ENCODE measurements at places on chromosomes 5 and 9.

GRCh38 chr5:44663991-44664710, 144.6 kb upstream of the MRPS30 start:
- no peak for DNase-seq

GRCh38 chr5:54882101-54882500, 103.3 kb downstream of the ESM1 start:
- DNase-seq, result no peak

- no peak for DNase-seq
Measured at GRCh38 chr9:81080900-81081299, 608.4 kb downstream of the TLE1 start.

DNA sequence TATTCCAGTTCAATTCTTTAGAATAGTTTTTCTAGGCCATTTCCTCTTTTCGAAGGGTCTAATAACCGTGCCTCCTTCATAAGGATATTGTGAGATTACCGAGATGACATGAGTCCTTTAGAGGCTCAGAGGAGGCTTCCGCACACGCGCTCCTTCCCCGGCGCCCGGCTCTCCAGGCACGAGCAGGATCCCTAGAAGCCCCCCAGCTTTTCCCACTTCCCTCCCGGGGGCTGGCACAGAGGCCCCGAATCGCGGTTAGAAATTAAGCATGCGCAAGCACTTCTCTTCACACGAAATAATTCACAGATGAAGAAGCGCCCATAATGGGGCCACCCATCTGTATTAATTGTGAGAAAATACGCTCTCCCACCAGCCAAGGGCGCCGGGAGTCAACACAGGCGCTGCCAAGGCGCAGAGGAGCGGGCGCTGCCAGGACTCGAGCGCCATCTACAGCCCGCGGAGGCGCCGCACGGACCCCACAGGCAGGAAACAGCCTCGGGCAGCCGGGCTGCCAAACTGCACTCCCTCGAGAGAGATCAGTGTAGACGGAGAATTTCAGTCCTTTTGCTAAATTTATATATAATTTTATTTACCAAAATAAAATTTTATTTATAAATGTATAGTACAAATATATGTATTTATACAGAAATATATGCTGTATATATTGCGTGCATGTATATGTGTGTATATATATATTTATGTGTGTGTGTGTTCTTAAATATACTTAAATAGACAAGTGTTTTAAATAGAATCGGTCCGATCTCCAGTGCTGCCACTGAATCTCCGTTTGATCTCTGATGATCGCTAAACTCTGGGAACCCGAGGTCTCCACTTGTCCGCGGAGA, 258.1 kb upstream of the NFIL3 start:
- no peak for DNase-seq

DNA sequence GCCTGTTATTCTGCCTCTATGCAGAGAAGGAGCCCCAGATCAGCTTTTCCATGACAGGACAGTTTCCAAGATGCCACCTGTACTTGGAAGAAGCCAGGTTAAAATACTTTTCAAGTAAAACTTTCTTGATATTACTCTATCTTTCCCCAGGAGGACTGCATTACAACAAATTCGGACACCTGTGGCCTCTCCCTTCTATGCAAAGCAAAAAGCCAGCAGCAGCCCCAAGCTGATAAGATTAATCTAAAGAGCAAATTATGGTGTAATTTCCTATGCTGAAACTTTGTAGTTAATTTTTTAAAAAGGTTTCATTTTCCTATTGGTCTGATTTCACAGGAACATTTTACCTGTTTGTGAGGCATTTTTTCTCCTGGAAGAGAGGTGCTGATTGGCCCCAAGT, 301 bp upstream of the IL4 start:
- DNase-seq, result no peak

DNA sequence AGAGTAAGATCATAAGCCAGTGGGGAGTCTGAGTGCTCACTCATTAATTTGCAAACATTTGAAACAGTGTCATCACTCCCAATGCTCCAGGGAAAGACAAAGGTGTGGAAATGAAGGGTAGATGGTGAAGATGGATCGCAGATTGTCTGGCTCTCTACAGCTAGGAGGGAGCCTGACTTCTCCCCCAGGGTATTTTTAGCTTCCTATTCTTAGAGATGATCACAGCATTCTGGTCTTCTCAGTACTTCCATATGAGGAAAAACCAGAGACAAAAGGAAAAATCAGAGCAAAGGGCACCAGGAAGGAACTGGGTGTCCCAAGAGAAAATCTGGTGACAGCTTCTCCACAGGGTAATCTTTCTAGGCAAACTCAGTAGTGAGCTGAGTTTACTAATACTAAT, 401.9 kb upstream of the GRIA1 start:
- DNase-seq, result no peak

DNA sequence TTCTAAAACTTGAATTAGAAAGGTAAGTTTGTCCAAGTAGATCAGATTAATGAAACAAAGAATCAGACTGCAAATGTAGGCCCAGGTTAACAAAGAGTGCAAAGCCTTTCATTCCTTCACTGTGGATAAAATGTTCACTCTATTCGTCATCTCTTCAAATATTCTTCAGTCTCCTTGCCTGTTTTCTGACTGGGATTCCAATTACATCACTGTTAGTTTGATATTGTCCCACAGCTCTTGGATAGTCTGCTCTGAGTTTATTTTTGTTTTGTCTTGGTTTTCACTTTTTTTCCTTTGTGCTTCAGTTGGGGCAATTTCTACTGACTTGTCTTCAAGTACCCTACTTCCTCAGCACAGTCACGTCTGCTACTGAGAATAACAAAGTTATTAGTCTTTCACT, 38.5 kb upstream of the GZMA start:
- no peak for DNase-seq
